ENCODE measurements at places on chromosomes 6 and 20.

- DNase-seq = no peak
Measured at GRCh38 chr20:23335521-23335920, 15.1 kb upstream of the NXT1 start.

DNA sequence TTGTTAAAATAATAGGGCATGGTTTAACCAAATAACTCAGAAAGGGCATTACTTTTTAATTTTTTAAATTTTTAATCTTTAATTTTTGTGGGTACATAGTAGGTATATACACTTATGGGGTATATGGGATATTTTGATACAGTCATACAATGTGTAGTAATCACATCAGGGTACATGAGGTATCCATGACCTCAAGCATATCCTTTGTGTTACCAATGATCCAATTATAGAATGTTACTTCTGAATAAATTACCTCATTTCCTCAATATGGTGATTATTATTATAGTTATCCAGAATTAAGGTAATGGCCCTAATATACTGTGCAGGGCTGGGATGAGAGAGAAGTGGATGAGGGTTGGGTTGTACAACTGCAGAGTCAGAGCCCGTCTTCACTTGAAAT is 45.1 kb upstream of the TMEM30A start:
- DNase-seq = no peak

GRCh38 chr6:153108315-153108714 is 22.8 kb downstream of the RGS17 start:
- DNase-seq = no peak

DNA sequence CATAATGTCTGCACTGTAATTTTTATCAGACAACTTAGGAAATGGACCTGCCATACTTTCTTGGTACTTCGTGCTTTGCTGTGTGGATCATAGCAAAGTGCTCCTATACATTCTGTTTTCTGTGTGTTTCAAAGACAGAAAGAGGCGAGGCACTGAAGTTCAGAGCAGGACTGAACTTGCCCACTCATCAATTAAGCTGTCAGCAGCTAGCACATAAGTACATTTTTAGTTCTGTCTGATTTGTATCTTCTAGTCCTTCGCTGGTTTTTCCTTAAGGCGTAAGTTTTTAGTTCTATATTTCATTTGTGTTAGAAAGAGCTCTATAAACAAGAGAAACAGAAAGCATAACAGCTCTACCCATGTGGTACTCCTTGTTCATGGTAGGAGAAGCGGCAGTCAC is 42.1 kb downstream of the MAP3K4 start:
- DNase-seq = no peak

- DNase-seq = no peak
Measured at GRCh38 chr20:41507851-41508250, 110.3 kb downstream of the CHD6 start.

GRCh38 chr6:53035549-53036213 is 29.5 kb upstream of the FBXO9 start:
- no peak for DNase-seq

DNA sequence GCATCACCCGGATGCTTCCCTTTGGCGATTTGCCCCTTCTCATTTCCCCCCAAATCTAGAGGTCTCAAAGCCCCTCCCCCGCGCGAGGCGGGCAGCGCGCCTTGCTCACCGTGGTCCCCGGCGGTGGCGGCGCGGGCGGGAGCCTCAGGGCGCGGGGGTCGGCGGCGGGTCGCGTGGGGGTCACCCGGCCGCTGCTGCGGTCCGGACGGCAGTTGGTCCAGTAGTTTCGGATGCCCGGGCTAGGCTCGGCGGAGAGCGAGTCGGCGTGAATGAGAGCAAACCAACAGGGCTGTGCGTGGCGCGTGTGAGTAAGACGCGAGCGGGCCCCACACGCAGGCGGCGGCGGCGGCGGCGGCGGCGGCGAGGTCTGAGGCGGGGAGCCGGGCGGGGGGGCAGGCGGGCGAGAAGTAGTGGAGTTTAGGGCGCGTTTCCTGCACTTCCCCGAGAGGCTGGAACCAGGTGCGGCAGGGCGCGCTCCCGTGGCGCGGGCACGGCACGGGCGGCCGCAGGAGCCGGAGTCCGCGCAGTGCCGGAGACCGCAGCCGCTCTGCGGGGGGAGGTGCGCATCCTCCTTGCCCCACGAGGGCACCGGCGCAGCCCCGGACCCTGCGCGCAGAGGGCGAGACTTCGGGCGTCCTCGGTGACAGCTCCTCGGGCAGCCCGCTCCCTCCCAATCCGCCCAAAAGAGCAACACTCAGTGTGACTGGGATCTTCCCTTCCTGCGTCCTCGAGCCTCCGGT is 567 bp downstream of the HS3ST5 start:
- no peak for DNase-seq

DNA sequence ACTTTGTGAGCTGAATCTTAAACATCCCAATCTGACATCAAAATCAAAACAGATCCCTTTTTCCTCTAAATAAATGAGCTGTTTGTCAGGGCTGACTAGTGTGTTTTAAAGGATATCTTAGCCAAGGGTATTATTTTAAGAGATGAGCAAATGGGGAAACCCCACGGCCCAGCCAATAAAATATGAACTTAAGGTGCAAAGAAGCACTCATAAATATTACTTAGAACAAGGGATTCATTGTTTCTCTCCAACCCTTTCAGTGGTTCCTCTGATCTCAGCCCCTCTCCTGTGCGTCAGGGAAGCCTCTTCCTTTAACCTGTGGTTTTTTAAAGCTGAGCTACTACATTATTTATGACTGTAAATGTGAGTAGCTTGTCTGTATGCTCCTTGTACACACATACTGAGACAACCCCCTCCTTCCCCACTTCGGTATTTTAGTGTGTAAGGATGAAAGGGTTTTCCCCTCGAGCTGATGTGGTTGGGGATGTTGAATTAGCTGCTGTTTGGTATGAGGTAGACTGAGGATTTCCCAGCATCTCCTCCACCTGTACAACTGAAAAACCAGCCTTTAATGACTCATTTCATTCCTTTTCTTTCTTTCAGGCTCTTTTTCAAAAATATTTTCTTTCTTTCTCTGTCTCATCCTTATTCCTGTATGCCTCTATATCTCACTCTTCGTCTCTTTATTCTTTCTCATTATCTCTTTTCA is 6.5 kb downstream of the BMP5 start:
- no peak for DNase-seq

DNA sequence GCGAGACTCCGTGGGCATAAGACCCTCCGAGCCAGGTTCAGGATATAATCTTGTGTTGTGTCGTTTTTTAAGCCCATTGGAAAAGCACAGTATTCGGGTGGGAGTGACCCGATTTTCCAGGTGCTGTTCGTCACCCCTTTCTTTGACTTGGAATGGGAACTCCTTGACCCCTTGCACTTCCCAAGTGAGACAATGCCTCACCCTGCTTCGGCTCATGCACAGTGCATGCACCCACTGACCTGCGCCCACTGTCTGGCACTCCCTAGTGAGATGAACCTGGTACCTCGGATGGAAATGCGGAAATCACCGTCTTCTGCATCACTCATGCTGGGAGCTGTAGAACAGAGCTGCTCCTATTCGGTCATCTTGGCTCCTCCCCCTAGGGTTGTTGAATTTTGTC is 307.7 kb upstream of the DEFB115 start:
- DNase-seq = no peak

DNA sequence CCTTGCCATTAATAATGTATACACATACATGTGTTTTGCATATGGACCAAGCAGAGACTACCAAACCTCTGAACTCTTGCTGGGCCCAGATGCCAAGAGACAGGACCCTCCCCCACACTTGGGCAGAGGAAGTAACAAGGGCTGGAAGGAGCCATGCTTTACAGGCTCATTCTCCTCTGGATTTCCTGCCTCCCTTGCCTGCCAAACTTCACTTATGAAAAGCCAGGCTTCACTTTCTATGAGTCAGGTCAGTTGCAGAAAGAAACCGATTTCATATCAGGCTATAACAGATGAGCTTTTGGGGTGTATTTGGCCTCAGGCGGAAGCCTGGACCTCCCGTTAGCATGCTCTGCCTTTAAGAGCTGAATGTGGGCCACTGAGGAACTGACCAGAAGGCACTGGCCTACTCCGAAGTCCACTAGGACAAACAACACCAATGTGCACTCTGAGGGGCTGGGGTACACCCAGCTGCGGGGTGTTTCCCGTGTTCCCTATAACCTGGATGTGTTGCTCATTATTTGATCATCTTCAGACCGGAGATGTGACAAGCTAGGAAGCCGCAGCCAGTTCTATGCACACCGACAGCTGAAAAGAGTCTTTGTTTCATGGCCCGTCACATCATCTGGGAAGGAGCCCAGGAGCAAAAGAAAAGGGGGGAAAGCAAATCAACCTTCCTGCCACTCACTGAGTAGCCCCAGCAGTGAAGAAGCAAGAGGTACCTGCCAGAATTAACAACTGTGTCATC is 28.5 kb downstream of the HAO1 start:
- no peak for DNase-seq

DNA sequence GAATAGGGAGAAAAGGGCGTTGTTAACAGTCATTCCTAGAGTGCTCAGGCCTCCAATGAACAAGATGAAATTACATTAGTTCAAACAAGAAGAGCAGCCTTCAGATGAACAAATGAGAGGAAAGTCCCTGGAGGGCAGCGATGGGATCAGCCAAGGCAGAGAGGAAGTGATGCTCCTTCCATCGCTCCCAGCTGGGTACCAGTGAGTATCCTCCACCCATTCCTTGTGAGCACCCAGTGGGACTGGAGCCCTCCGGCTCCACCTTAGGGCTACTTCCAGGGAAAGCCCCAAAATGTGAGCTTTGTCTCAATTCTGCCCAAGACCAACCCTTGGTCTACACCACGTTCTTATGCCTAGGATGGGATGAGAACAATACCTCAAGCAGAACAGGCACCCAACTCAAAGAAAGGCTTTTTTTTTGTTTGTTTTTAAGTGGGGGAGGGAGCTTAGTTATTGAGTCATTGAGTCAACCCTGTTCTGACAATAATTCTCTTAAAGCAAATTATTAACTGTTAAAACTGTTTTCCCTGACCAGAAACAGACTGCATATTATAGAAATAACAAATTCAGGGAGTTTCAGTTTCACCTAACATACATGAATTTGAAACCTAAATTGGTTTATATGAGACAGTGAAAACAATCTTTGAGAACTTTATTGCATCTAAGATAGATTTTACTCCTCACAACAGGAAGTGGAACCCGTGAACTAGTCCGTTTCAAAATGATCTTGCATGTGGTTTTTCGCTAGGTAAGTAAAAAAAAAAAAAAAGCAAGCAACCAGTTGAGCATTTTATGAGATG is 106.9 kb downstream of the IPCEF1 start:
- DNase-seq = no peak

- no peak for DNase-seq
Measured at GRCh38 chr6:7104752-7105151, 3.0 kb upstream of the RREB1 start.

GRCh38 chr20:61884571-61885389 is 180.9 kb downstream of the TAF4 start:
- DNase-seq = no peak

DNA sequence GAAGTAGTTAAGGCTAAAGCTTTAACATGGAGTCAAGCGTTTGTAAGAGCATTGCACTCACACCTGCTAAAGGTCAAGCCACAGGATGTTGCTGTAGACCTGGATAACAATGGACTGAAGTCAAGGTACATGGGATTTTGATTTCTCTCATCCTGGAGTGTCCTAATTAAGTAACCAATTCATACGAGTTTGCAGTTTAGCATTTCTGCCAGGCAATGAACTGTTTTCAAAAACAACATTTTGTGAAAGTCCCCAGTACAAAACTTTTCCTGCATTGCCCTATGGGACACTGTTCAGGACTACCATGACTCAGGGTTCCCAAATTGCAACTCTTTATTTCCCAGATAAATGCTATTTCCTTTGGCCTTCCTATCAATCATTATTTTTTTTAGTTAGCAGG is 17.4 kb upstream of the SIRPB1 start:
- DNase-seq = no peak

- DNase-seq = no peak
Measured at GRCh38 chr6:143953922-143954321, 54.1 kb downstream of the PLAGL1 start.

DNA sequence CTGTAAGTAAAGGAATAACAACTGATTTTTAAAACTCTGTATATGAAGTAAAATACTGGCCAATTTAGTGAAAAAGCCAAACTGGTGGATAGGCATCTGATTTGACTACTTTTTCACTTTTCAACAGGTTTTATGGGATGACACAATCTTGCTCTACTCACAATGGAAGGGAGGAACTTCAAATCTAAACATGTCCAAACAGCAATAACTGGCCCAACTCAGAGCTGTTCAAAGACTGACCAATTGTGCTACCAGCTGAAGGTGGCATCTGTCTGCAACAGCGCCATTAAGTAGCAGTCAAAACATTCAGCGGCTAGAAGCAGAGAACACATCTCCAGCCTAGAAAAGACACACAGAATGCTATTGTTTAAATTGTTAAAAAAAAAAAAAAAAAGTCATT is 44.6 kb downstream of the SESN1 start:
- no peak for DNase-seq

DNA sequence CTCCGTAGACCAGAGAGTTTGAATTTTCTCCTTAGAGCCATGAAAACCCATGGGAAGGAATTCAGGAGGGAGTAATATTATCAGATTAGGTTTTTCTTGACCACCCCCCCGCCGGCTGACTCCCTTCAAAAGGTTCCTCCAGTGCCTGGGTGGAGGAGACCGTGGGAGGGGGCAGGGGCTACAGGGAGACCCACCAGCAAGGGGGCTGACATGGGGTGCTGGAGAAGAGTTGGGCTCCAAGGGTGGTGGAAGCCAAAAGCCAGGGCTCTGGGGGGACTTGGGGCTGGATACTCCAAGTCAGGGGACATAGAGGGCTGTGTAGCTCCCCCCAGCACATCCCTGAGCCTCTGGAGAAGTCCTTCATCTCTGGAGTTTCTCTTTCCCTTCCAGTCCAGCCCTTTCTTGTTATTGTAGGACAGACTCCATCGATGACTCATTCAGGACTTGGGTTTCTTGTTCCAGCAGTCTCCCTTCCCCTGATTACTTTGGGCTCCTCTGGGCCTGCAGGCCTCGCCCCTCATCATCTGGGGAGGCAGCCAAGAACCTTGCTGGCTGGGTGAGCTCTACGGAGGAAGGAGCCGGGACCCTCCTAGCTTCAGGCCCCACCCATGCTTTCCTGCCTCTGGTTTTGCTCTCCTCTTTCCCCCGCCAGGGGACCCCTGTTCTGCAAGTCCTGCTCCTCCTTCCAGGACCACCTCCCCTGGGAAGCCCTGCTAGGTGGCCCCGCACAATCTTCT is 10.5 kb upstream of the KIAA1755 start:
- no peak for DNase-seq

DNA sequence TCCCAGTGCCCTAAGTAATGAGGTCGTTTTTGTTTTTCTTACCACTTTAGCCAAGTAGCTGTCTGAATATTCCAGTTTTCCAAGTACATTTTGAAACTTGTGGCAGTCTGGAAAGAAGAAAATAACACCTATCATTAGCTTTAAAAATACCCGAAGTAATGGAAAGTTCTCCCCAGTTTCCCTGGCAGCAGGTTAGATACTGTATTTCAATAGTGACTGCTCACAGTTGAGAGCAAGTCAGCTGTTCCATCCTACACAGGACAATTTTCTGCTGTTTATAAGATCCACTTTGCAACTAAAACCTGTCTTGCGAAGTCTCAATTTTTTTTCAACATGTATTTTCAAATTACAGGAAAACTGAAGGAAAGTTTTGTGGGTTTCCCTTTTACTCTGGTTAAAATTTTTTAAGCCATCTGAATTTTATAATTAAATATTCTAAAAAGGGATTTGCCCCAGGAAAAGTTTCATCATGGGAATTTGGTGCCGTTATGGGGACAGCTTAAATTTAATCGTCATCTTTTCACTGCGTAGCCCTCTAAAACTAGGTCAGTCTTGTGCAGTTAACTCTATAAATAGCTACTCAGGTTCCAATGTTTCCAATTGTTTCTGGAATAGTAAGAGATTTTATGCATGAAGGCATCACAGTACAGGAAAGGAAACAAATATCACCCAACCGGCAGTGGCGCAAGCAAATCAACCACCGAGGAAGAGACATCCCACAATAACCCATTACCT is 96.9 kb downstream of the MBOAT1 start:
- no peak for DNase-seq

- DNase-seq = no peak
Measured at GRCh38 chr20:17910828-17911294, 57.7 kb downstream of the SNX5 start.

All from stimulated activated CD4-positive, alpha-beta T cell treated with anti-CD3 and anti-CD28 coated beads, Interleukin-1b, Interleukin-23, amount 100 ng/mL, for 24 hours (primary cell).